ENCODE measurements at places on chromosomes 16 and 17. TPM values are rescaled to one million over a fixed set of nuclear protein-coding genes. Genes with fewer than 3 reads are reported as not detected.

DNA sequence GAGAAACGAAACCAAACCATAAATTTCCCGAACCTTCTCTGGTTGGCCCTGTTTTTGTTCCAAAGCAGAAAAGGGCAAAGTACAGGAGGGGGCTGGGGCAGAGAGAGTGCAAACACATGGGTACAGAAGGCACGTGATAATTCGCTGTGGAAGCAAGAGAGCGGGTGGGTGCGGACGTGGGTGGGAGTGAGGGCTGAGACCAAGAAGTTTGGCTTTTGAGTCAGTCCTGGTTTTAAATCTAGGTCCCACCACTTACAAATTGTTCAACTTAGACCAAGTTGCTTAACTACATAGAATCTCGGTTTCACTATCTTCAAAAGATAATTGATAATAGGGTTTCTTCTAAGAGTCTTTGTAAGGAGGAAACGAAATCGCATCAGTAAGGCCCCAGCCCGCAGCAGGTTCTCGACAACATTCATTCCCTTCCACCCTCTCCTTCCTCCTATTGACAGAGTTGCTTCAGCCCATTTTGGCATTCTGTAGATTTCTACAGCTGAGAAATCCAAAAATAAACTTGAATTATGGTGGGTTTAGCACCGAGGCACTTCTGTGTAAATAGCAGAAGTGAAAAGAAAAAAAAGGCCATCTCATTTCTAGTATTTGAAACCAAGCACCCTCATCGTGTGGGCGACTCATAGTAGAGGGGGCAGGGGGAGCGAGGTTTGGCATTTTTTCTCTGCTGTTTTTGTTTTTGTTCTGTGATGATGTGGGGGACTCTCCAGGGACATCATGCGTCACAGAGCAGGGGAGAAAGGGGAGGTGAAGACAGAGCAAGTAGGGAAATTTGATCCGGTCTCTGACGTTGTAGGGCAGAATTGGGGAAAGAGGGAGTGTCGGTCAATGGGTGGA is 33.6 kb upstream of the CCR7 start:
- no peak for DNase-seq

DNA sequence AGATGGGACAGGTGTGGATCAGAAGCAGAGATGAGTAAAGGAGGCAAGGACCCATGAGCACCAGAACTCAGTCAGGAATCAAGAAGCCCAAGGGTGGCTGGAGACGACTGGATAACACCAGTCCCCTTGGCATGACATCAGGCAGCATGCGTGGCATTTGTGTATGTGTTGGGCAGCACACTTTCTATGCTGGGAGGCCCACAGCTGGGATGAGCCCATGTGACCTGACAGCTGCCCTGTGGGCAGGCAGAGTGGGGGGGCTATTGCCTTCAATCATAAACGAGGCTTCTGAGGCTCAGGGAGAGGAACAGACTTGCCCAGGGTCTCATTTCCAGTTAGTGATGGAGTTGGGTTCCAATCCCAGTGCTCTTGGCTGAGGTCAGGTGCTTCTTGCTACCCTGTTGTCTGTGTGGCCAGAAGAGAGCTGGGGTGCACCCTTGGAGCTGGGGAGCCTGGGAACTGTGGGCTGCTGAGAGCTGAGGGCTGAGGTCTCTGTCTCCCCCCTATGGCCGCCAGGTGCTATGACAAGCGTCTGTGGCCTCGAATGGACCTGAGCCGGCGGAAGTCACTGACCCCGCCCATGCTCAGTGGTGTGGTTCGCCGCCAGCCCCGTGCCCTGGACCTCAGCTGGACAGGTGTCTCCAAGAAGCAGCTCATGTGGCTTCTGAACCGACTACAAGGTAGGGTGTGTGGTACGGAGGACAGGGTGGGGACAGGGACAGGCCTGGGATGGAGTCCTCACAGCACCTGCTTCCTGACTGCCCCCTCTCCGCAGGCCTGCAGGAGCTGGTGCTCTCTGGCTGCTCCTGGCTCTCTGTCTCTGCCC is 7.1 kb upstream of the ORAI3 start:
- no peak for DNase-seq

DNA sequence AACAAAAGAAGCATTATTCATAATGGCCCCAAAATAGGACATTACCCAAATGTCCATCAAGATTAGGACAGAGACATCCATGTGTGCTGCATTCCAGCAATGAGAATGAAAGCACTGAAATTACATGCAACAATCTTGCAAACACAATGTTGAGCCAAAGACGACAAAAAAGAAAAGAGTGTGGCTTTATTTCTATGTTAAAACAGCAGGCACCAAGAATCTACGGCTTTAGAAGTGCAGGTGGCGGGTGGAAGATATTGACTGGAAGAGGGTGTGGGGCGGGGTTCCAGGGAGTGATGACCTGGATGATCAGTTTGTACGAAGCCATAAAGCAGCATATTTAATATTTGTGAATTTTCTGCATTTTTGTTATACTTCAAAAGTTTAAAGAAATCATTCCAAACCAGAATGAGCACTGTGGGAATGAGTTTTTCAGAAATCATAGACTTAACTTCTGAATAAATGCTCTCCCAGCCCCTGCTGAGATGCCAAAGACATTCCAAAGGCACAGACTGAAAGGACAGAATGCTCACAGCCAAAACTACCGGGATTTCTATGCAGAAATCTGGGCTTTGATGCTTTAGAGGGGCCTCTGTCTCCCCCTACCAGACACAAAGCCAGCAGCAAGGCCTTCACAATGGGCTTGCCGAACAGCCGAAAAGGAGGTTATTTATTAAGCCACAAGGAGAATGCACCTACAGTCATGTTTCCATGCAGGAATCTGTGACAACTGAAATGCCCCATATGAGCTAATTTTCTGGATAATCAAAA is 361.6 kb downstream of the GRIN2A start:
- peak; percentile 62 for DNase-seq

DNA sequence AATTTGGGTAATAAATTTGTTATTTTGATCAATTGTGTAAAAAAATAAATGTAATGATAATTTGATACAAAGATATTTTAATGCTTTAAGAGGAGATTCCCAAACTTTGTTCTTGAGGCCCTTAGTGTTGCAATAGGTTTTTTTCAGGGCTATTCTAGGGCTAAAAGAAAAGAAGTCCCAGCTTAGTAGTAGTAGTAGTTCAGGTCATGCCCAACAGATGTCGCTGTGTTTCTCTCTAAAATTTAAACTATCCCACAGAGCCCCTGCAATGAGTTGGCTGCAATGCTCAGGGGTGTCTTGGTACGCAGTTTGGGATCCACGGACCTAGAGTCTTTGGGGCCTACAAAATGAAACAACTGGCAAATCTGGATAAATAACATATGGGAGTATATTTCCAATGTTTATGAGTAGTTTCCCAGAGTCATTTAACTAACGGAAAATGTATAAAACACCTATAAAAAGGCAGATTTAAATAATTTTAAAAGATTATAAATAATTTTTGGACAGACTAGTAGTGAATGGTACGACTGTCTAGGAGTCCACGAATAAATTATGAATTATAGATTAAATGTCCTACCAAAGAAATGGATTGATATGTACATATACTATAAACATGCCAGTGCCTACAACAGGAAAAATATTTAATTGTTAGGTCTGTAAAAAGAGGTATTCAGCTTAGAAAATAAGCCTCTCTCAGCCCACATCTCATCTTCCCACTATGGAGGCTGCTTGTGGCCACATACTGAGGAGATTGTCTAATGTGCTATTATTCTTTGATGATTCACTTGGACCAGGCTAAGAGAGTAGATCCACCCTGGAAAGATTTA is 228.5 kb upstream of the PMFBP1 start:
- DNase-seq: no peak

- DNase-seq: no peak
Measured at GRCh38 chr17:82645516-82645915, 2.7 kb downstream of the WDR45B start.

DNA sequence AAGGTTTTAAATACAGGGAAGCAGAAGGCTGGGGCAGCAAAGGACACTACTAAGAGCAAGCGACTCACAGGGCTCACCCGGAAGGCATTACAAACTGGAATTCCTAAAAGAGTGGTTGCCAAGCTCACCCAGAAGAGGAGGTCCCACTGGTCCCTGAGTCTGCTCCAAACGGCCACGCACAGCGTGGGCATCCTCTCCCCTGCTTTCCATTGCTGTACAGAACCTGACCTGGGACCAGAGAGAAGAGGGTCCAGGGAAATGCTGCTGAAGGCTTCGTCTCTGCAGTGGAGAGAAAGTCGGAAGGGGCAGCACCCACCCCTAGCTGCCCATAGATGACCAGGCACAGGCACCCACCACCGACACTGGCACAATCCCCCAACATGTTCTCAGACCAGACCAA is 67.2 kb downstream of the ADCY9 start:
- DNase-seq: no peak

- peak; percentile 81 for DNase-seq
Measured at GRCh38 chr17:74671031-74671771, 41.5 kb downstream of the CD300LF start.

DNA sequence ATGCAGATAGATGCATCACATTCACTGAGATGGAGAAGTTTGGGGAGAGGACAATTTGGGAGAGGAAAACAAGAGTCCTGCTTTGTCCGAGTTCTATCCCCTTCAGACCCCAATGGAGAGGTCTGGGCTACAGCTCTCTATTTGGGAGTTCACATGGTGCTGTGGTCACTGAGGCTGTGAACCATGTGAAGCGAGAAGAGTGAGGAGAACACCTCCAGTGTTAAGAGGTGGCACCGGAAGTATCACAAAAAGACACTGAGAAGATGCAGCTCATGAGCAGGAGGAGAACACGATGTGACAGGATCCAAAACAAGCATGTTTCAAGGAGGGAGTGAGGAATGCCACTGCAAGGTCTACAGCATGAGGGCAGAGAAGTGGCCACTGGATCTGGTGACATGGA is 39.7 kb downstream of the PIK3R5 start:
- no peak for DNase-seq

The RHBDL1 gene
- 4.0 TPM for total RNA-seq

DNA sequence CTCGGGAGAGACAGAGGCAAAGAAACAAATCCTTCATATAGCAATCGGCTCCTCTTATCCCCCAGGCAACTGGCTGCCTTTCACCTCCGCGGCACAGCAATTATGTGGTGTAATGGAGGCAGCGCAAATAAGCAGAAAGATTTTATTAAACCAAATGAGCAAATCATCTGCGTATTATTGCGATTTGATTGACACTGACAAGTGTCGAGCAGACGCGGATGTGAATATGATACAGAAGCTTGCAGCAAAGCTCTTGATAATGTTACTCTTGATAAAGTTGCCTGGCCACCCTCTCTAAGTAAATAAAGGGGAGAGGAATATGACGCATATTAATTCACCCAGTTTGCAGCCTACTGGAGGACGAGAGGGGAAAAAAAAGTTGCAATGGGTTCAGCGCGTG is 26.5 kb upstream of the AKTIP start:
- DNase-seq: no peak

GRCh38 chr16:66862023-66862520 is 17.9 kb downstream of the CA7 start:
- no peak for DNase-seq

- no peak for DNase-seq
Measured at GRCh38 chr17:81116704-81117103, 48.6 kb upstream of the PVALEF start.

DNA sequence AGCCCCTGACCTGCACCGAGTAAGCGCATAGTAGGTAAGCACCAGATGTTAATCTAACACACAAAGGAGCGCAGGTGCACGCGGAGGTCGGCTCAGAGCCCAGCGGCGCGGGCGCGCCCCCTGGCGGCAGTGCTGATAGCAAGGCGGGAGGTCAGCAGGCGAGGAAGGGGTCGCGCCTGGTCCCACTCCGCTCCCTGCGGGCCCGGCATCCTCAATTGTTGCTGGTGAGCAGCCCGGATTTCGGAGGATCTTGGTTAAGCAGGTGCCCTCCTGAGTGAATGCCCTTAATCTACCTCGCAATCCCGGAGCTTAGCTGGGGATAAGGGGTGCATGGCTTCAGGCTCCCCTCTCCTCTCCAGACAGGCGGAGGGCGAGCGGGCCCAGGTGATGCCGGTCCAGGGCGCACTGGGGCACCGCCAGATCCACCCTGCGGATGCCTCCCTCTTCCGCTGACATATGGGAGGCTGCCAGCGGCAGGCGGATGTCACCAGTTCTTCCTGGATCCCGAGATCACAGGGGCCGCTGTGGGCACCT is 4.0 kb upstream of the WNT3 start:
- peak; percentile 95 for DNase-seq

The ASPA gene
- total RNA-seq: not detected

The PPY gene
- not detected for total RNA-seq

The PLD2 gene
- total RNA-seq: 48.4 TPM

GRCh38 chr17:32763855-32764439 is 113.0 kb downstream of the MYO1D start:
- DNase-seq: no peak

GRCh38 chr17:57142925-57143324 is 57.9 kb downstream of the AKAP1 start:
- no peak for DNase-seq

DNA sequence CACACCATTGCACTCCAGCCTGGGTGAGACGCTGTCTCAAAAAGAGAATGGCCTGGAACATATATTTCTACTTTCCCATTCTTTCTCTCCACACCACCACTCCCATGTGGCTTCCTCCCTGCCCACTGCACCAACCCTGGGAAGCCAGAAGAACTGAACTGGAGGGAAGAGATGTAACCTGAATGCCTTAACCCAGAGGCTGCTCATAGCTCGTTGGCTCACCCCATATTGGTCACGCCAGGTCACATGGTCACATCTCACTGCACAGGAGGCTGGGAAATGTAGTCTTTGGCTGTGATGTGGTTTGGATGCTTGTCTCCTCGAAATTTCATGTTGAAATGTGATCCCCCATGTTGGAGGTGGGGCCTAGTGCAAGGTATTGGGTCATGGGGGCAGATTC is 5.9 kb upstream of the DNAH17 start:
- no peak for DNase-seq

The KRT39 gene
- total RNA-seq: not detected

DNA sequence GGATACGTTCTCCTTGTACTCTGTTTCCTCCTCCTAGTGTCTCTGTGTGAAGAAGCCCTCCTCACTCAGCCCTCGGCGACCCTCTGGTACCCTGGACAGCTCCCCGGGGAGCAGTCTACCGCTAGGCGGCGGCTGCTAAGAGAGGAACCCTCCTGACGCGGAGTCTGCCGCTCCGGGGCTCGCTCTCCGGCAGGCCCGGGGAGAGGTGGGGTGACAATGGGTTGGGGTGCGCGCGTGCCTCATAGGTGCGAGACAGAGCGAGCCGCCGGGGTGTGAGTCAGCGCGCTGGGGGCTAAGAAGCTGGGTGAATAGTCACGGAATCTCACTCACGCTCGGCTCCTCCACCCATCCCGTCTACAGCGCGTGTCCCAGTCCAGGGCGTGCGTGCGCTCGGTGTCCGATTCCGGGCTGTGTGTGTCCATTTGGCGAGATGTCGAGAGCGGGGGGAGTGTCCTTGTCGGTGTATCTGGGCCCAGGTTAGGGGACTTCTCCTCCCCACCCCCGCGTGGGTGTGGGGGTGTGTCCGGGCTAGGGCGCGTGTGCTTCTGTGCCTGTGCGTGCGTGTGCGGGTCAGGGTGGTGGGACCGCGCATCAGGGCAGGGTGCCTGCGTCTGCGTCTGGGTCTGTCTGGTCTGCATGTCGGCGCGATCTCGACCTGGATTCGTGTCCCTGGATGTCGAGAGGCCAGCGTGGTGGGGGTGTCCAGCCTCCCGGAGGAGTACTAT is 577 bp upstream of the HS3ST2 start:
- DNase-seq: peak; percentile 97

- DNase-seq: peak; percentile 90
Measured at GRCh38 chr16:9159839-9160550, 68.6 kb downstream of the HAPSTR1 start.

- no peak for DNase-seq
Measured at GRCh38 chr17:8664456-8665126, 34.1 kb upstream of the MYH10 start.

- DNase-seq: no peak
Measured at GRCh38 chr17:16987830-16988601, 16.1 kb upstream of the TNFRSF13B start.

- DNase-seq: no peak
Measured at GRCh38 chr16:83356266-83356665, 451.5 kb upstream of the HSBP1 start.

The ACE gene
- total RNA-seq: 5.5 TPM

The NAGLU gene
- total RNA-seq: 19.4 TPM
